Large intestine (tissue), 12 donors: ENCODE measurements at places on chromosomes 5 and 9. TPM values are rescaled to one million over a fixed set of nuclear protein-coding genes. Genes with fewer than 3 reads are reported as not detected.

DNA sequence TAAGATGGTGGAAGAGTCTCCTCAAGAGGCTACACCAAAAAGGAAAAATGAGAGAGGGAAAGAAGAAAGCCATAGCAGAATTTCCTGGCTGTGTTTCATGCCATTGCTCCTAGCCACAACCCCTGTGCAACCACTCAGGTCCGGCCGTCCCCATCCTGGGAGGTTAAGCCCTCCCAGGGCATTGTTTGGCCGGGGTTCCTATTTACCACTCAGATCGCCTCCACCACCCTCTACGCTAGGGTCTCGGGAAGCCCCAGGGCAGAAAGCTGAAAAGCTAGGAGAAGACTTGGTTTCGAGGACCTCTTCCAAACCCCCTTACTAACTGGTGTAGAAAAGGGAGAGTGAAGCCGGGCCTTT, 715 bp downstream of the RC3H2 start:
- no peak for DNase-seq

DNA sequence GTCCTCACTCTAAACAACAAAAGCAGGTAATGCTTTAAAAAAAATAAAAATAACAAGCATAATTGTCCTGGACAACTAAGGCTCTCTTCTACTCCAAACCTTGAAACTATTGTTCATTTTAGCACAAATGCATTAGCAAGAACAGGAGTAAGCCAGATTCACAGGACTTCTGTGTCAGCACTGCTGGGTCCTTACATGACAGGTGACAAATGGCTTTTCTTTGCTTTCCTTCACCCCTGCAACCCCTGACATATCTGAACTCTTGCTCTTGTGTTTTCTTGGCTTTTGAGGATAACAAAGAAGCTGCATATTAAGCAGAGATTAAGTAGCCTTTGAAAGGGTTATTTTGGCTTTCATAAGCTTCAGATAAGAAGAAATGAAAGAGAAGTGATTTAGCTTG, 71.1 kb downstream of the ZNF474 start:
- no peak for DNase-seq

DNA sequence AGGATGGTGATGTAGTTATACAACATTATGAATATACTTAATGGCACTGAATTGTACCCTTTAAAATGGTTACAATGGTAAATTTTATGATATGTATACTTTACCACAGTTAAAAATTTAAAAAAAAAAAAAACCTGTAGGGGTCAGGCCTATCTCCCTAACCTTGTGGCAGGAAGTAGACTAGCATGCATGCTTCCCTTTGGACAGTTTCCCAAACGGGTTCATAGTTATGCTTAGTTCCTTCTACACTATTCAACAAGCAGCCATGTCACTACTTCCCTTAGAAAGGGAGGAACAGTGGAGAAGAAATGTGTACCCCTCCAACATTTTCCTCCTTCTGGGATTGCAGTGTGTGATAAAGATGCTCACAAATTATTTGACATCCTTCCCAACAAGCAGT, 32.5 kb downstream of the IDNK start:
- DNase-seq = no peak

The ADAMTS12 gene
- polyA plus RNA-seq = 4.2 TPM

- no peak for DNase-seq
These were observed 8.5 kb upstream of the AMBP start for GRCh38 chr9:114086607-114087006.

DNA sequence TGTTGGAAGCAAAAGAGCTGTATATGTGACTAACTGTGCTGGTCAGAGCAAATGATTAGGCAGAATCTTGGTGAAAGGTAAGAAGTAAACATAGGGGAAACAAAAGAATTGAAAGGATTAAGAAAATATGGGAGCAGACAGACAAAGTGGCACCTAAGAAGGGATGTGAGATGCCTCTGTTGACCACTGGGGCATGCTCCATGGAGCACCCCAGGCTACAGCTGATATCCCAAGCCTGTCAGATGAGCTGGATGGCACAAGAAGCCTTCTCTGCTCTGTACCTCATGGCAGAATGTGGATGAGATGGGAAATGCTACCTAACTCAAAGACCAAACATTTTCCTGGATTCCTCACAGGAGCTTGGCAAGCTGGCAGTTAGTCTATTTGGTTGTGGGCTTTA, 89.3 kb upstream of the SLIT3 start:
- no peak for DNase-seq

The IL7R gene
- polyA plus RNA-seq = 9.9 TPM

The ACTBL2 gene
- 0.01 TPM for polyA plus RNA-seq

GRCh38 chr5:14267991-14268708, 125.0 kb downstream of the TRIO start:
- DNase-seq = no peak

GRCh38 chr5:174916227-174916626, 191.8 kb downstream of the MSX2 start:
- DNase-seq = no peak

The DBH gene
- polyA plus RNA-seq = 0.66 TPM

DNA sequence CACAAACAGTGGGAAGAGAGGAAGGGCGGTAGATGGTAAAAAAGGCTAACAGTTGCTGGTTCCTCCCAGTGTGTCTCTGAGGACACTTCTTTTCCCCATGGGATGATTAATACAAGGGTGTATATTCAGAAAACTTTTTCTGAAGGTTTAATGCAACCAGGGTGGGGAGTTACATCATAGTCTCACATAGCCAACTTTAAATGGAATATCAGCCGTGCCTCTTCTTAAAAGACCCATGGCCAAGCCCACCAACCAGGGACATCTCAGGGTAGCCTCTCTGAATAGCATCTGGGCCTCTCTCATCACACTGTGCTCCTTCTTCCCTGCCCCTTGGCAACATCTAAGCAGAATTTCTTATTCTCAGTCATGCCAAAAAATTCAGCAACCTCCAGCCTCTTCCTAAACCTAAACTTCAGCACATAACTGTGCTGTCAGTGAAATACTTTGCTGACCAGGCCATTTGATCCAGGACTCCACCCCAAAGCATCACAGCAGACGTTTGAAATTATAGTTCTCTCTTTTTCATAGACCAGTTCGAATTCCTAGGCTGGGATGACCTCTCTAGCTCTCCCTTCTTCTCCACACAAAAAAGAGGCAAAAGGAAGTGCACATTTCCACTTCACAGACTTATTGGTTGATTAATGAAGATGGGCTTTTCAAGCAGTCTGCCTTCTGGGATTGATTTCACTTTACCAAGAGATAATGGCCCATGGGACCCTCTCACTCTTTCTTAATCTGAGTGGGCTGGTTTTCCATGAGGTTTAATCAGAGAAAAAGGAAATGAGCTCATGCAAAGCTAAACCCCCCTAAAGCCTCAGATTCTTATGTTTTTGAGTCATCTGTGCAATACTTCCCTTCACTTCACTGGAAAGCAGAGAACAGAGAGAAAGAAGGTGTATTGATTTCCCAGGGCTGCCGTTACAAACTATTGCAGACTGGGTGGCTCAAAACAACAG, 85.1 kb upstream of the RAI14 start:
- no peak for DNase-seq

The HARS2 gene
- 39.2 TPM for polyA plus RNA-seq

DNA sequence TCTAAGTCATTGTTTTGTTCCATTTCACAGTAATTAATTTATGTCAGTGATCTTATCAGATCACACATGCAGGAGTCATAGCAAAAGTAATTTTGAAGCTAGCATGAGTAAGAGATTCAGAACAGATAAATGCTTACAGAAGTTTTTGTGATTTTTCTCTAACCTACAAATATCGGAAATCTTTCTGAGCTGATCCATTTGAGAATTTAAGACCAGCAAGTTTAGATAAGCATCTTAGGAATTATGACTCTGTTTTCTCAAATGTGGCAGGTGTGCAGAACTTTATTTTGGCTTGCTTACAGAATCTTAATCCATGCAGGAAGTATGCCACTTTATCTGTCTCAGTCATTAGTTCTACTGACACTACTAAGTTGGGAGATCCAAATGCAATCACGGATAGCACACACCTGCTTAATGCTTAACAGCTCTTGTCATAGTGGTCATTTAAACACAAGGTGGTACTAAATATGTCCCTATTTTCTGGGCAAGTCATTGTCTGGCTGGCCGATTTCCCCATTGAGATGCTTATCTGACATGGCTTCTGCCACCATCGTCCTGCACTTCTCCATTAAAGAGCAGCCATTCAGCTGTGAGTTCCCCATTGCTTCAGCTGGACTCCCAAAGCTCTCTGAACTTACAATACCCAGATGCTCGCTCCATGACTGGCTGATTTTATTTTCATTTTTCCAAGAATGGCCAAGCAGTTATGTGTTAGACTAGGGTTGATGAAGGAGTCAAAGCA, 305.4 kb upstream of the NUDT12 start:
- DNase-seq = no peak

DNA sequence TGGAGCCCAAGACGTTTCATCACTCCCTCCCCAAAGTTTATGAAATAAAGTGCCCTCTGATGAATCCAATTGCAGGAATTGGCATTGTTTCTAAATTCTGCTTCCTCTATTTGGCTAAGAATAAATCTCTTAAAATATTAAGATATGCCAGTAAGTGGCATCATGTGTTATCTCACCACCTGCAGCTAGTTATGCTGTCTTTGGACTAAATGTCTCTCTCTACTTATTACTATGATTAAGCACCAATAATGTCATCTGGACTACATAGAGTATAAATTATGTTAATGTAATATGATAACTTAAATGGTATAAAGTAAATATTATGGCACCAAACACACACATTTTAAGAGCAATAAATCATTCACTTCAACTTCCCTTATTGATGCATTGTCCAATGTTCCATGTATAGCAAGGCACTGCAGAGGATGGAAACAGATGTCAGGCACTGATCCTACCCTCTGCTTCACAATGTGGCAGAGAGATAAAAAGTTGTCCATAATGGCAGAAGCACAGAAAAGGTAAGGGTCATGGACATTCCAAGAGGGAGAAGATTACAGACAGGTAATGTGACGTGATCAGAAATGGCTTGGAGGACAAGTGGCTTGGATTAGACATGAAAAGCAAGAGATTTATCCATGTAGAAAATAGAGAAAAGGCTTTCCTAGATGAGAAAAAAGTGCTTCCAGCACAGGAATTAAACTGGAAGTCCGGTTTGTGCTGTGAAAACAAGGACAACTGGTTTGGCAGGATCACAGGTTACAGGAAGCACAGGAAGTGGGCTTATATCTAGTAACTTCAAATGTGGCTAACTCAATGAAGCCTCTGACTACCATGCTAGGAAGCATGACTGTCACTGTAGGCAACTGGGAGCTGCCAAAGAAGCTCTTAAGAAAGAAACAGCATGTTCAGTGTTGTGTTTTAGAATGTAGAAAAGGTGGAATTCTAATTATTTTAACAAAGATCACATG, 26.7 kb downstream of the MARCHF11 start:
- no peak for DNase-seq

DNA sequence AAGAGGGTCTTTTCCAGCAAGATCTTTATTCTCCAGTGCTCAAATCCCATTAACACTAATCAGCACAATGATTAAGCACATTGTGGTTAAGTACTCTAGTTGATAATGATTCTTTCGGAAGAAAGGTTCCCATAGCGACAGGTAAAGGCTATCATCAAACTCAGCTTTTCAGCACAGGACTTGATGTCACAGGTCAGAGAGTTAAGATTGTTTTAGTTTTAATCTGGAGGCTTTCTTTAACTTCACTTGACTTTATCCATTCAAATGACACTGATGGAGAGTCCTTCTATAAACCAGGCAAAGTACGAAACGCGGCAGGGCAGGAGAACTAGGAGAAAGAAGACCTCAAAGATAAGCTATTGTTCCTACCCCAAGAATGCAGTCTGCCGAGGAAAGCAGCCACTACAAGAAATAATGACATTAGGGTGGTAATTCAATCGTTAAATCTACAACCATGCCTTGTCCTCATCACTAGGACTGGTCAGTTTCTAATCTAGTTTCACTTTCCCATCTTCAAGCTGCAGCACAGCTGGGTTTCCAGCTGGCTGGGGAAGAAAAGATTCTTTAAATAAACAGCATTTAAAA, 4.6 kb downstream of the NRG2 start:
- DNase-seq = peak; percentile 35

GRCh38 chr9:131214876-131215275, 61.4 kb downstream of the FAM78A start:
- DNase-seq = no peak

DNA sequence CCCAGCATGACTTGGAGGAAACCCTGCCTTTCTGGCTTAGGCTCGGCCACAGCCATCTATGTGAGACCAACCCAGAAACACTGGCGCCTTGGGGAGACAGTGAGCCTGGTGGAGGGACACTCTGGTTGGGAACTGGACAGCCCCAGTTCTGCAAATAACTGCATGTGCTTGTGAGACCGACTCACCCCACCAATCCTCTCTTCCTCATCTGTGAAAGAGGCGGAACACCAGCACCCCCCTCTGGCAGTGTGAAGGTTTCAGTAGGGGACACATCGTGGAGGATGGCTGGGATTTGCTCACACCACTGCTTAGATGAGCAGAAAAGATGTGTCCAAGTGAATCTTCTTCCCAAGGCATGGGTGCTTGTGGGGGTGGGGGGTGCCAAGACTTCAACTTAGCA, 43.4 kb upstream of the N4BP3 start:
- no peak for DNase-seq

GRCh38 chr5:83922699-83923098, 202.0 kb upstream of the HAPLN1 start:
- DNase-seq = no peak

The KIF27 gene
- 8.0 TPM for polyA plus RNA-seq
